Effector memory CD8-positive, alpha-beta T cell (primary cell): ENCODE measurements at places on chromosomes 1 and 21.

DNA sequence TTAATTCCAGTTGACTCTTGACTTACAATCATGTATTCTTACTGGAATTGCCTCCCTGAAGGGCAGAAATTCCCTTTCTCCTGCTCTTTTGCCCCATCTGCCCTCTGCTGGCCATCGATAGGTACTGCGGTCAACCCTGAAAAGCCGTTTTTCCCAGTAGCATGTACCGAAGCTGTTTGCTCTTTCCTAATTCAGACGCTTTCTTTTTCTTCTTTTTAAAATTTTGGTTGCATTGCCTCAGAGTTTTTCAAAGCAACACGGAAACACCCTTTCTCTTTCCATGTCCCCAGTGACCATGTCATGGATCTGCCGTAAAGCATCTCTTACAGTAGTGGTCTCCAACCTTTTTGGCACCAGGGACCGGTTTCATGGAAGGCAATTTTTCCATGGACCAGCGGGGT lies 164.2 kb upstream of the C1orf21 start:
- peak; percentile 46 for DNase-seq

GRCh38 chr1:18351735-18352134 lies 129.0 kb upstream of the KLHDC7A start:
- DNase-seq: no peak

- no peak for DNase-seq
These were observed 302.4 kb downstream of the PTGER3 start for GRCh38 chr1:70745199-70745598.

DNA sequence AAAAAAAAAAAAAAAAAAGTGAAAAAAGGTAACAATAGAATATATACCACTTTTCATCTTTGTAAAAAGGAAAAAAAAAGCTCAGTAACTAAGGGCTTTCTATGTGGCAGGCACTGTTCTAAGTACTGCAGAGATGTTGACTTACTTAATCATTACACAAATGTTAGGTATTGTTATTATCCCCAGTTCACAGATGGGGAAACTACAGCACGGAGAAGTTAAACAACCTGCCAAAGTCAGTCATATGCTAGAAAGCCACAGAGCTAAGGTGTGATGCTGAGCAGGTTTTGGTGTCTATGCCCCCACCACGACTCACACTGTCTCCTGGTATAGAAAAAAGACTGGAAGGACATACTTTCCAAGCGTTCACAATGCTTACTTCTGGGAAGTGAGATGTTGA lies 6.6 kb upstream of the PNRC2 start:
- DNase-seq: no peak

GRCh38 chr1:54376430-54377039 lies 29.7 kb downstream of the SSBP3 start:
- DNase-seq: no peak

- no peak for DNase-seq
These were observed 76.0 kb upstream of the OLIG2 start for GRCh38 chr21:32949701-32950100.

- DNase-seq: no peak
These were observed 33.3 kb downstream of the HMGB4 start for GRCh38 chr1:33897092-33897725.

GRCh38 chr1:98733782-98734112 lies 72.2 kb downstream of the SNX7 start:
- no peak for DNase-seq

GRCh38 chr1:216183007-216183406 lies 240.2 kb downstream of the USH2A start:
- no peak for DNase-seq

GRCh38 chr21:32474179-32475059 lies 61.9 kb downstream of the EVA1C start:
- DNase-seq: no peak

DNA sequence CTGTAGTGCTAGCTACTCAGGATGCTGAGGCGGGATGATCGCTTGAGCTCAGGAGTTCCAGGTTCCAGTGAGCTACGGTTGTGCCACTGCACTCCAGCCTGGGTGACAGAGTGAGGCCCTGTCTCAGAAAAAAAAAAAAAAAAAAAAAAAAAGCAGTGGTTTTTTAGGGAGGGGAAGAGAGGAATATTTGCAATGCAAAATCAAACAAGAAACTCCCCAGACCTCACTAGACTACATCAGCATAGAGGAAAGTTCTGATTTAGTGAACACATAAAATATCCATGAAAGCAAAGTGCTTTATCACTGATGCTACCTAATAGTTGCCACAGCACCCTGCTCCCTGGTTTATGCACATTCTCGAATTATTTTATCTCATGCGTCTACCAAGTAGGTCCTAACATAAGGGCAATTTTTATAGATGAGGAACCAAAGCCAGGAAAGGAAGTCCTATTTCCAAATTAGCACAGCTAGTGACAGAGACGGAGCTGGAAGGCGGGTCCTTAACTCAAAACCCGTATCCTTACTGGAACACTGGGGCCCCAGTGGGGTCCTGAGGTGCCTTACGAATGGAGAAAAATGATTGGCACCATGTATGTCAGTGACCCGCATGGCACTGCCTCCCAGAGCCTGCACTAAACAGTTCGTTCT lies 50.7 kb upstream of the GPR157 start:
- no peak for DNase-seq

- DNase-seq: no peak
These were observed 42.7 kb upstream of the GOLT1A start for GRCh38 chr1:204256531-204256930.

DNA sequence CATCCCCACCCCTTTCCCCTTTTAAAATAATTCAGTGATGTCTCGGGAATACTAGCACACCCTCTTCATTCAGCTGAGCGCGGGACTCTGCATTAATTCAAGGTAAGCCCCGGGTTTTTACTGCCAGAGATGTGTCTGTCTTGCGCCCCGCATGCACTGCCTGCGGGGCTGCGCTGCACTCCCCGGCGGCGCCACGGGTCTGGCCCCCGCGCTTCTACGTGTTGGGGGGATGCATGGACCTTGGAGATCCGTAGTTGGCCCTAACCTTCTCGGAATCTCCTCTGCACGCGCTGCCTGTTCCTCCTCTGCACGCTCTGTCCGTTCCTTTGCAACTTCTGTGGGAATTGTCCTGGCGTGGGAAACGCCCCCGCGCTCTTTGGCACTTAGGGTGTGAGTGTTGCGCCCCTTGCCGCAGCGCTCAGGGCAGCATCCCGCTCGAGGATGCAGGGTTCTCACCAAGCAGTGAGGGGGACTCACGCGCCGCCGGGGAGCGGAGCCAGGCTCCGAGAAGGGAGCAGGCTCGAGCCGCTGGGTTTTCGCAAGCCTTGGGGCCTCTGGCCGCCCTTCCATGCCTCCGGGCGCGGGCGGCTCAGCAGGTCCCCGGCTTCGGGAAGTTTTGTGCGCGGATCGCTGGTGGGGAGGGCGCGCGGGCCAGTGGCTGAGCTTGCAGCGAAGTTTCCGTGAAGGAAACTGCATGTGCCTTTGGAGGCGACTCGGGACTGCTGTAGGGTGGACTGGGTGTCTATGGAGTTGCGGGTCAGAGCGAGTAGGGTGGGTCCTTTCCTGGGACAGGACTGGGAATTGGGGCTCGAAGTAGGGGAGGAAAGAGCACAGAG lies 165.1 kb upstream of the CACNA1E start:
- no peak for DNase-seq

DNA sequence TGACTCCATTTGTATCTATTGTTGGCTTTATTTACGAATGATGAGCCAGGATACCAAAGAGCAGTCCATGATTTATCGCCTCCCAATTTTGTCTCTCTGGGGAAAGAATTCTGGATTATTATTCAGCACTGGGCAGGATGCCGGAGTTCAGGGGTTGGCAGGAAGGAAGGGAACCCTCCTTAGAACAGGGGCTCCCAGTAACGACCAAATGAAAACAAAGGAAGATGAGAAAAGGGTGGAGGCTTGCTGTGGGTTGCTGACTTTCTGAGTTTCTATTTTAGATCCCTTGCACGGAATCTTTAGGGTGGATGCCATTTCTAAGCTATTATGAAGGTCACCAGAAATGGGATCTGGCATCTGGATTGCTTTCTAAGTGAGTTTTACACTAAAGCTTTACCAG lies 231.2 kb upstream of the LYPLAL1 start:
- DNase-seq: no peak

DNA sequence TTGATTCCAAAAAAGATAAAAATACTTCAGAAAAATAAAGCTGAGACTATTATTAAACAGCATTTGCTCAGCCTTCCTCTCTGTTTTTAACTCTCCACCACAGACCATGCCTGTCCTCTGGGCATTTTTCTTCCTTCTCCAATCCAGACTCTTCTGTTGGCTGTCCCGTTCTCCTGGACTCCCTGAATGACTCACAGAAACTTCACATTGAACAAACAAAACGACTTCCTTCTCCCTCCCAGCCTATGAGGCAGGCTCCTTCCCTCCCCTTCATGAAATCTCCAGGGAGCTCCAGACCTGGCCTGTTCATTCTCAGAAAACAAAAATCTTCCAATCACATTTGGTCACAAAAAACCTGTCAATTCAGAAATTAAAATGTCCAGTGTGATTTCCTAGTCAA lies 421.3 kb downstream of the NPHP4 start:
- no peak for DNase-seq

DNA sequence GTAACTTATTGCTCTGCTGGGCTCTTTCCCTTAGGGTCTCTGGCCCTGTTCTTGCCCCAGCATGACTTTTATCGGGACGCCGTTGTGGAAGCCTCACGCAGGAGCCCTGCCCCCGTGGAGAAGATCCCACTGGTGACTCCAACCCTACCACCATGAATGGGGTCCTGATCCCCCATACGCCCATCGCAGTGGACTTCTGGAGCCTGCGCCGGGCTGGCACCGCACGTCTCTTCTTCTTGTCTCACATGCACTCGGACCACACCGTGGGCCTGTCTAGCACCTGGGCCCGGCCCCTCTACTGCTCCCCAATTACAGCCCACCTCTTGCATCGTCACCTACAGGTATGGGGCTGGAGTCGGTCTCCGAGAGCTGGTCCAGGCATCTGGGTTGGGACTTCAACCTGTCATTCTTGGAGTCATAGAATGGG lies 322 bp downstream of the DCLRE1B start:
- DNase-seq: no peak

DNA sequence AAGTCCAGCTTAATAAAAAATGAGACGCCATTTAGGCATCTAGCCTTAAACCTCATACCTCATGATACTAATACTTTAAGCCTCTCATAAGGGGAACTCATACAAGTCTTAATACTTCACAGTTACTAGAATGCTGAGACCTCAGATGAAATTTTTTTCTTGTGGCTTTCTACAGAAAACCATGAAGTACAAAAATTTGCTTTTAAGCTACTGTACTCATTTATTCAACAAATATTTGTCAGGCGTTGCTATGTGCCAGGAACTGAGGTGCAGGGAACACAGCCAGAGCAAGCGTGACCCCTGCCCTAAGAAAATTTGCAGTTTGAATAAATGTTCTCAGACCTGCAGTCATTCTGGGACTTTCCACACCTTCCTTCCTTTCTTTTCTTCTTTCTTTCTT lies 150.6 kb downstream of the MRPL39 start:
- no peak for DNase-seq

GRCh38 chr1:156550346-156550745 lies 22.0 kb downstream of the IQGAP3 start:
- no peak for DNase-seq

DNA sequence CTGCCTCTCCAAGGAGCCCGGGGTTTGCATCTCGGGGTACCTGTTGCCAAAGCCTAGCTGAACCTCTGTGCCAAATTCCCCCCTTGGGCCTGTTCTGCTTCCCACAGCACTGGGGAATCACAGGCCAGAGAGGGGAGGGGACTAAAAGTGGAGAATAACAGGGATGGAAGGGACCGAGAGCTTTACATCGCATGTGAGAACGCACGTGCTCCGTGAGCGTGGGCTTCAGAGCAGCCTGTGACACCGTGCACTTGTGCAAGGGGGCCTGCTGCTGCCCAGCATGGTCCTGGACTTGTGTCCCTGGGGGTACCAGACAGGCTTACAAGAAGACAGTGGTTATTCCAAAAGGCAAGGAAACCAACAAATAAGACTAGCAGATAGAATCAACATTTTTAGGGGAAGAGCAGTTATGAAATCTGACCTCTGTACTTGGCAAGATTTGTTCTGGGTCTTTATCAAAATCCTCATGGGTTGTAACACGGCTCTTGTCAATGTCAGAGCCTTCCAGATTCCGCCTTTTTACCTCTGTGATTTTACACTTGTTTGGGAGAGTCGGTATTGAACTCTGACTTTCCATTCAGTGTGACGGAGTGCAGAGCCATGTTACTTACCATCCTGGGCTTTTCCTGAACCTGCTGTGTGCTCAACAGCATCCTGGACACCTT lies 36.2 kb upstream of the TNFRSF1B start:
- no peak for DNase-seq

DNA sequence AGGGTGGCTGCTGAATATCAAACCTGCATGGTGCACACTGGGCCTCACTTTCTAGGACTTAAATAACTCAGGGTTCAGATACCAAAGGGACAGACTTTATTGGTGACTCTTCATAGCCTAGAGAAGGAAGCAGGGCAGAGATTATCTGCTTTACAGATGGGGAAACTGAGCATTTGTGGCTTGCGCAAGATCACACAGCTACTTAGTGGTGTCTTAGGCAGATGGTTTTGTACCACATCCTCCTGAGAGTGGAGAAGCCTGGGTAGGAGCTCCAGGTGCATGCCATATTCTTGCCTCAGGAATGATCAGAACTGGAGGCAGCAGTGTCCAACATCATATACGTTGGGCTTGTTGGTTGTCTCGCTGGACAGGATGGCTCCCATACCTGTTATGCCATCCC lies 6.8 kb upstream of the DPH2 start:
- no peak for DNase-seq

- no peak for DNase-seq
These were observed 133.6 kb upstream of the RAB4A start for GRCh38 chr1:229137271-229137670.

DNA sequence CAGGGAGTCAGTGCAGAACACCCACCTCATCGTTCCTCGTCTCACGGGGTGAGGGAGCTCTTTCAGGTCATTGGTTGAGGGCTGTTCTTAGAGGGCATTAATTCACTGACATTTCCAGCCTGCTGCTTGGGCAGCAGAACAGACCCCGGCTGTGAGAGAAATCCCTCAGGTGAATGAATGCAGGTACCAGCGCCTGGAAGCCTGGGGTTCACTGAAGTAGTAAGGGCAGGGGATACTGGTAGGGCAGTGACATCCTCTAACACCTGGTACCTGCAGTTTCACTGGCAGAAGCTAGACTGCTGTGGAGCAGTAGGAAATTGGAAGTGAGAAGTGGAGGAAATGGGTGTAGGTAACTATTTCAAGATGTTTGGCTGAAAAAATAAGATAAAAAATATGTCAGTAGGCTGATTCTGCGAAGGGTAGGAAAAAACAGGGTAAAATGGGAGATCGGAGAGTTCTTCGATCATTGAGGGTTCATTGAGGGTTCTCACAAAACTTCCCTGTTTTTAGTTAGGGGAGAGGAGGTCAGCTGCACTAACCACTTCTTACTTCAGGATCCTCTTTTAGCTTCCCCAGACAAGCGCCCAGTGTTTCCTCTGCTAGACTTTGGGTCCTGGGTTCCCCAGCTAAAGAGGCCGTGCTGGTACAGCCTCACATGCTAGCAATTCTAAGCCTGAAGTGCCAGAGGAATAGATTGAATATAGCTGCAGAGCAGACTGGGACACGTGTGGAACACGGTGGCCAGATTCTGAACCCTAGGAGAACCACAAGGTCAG lies 55.2 kb downstream of the RNF220 start:
- no peak for DNase-seq

GRCh38 chr1:204031098-204031710 lies 41.7 kb upstream of the SOX13 start:
- DNase-seq: no peak

GRCh38 chr1:197440715-197441114 lies 172.7 kb downstream of the CRB1 start:
- no peak for DNase-seq

GRCh38 chr1:72129869-72130268 lies 152.5 kb downstream of the NEGR1 start:
- no peak for DNase-seq

GRCh38 chr1:29342351-29342750 lies 106.0 kb downstream of the PTPRU start:
- no peak for DNase-seq
